HFF-Myc (cell line): ENCODE measurements at places on chromosomes 4 and X.

DNA sequence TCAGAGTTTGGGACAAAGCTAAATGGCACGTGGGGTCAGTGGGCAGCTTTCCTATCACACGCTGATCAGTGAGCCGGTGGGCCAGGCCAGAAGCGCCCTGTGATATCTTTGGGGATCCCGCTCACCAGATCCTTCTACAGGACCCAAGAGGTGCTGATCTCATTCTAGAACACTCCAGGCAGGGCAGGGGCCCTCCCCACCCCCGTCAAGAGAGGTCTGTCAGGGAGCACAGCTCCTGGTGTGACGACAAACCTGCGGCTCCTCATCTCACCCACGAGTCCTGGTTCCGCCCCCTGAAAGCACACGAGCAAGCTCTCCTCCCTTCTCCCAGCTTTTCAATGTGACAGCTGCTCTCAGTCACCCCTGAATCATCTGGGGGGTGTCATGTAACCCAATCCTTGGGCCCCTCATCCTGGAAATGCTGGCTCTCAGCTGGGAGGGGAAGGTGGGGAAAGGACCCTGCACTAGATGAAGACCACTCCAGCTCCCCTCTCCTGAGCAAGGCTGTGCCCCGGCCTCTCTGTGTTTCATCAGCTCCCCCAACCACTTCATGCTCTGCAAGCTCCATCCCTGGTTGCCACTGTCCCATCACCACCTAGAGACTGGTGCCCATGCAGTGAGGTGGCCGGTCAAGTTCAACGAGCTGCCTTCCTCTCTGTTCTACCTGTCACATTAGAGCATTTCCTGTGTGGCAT lies 4.6 kb downstream of the HCFC1 start:
- no peak for DNase-seq

DNA sequence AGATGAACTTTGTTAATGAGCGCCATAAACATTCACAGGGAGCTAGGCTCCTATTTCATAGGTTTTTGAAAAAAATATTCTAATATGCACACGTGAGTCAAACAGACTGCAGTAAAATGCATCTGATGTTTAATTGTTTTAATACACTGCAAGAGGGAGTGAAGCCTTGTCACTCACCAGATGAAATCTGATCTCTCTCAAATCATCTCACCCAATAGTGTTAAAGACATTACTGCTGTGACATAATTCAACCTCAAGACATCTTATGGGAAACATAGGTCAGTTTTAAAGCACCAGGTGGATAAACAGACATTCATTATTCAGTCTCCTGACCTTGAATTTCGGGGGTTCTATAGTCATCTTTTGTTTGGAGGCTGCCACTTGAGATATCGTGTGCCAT lies 148.3 kb downstream of the MAML3 start:
- no peak for DNase-seq

- no peak for DNase-seq
These were observed 41.8 kb upstream of the IL21 start for GRCh38 chr4:122662701-122663100.

DNA sequence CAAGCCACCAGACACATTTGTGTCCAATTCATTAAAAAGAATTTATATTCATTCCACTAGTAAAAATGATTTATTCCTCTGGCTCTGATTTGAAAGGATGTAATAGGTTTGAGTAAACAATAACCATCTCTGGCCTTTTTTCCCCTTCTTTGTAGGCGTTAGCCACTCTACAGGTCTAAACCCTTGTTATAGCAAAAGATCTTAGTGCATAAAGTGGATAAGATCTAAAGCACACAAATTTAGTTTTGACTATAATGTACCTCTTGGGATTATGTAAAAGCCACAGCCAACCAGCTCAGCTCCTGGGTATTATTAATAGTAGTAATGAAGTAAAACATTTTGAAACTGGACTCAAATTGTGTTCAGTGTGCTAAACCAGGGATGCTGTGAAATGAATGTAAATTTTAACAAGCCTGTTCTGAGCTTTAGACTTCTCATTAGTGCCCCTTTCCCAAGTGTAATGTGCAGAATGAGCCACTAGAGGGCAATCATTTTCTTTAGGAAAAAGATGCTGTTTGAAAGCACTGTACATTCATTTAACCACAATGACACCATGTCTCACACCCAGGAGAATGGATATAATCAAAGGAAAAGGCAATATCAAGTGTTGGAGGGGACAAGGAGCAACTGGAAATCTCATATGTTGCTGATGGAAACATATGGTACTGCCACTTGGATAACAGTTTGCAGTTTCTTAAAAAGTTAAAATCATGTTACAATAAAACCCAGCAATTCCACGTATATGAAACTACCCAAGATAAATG lies 69.7 kb downstream of the KLHL8 start:
- peak; percentile 70 for DNase-seq

GRCh38 chr4:51901363-51901762 lies 58.4 kb downstream of the DCUN1D4 start:
- DNase-seq, result no peak

DNA sequence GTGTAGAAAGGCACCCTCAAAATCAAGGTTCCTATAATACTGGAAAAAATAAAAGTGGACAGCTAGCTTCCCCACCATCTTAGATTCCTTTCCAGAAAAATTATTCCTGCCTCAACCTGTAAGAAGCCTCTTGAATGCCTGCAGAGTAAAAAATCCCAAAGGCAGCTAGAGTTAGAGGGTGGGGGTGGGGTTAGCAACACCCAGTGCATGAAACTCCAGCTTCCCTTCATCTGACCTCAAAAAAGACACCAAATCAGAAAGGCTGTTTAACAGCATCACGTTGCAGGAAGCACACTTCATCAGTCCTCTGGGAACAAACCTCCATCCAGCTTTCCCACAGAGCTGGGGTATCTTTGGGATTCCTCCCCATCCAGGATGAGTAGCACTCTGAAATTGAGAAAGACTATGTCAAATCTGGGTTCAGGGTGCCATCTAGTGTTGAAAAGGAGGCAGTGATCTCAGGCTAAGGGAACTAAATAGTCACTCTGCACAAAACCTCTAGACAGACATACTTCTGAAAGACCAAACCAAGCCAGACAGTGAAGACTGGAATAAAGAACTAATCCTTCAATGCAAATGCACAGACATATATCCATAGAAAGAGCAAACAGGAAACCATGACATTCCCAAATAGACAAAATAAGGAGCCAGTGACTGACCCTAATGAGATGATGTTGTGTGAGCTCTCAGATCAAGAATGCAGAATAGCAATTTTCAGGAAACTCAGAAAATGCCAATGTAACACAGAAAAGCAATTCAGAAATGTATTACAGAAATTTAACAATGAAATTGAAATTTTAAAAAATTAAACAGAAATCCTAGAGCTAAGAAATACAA lies 97.9 kb downstream of the ARHGEF9 start:
- DNase-seq, result peak; percentile 25

DNA sequence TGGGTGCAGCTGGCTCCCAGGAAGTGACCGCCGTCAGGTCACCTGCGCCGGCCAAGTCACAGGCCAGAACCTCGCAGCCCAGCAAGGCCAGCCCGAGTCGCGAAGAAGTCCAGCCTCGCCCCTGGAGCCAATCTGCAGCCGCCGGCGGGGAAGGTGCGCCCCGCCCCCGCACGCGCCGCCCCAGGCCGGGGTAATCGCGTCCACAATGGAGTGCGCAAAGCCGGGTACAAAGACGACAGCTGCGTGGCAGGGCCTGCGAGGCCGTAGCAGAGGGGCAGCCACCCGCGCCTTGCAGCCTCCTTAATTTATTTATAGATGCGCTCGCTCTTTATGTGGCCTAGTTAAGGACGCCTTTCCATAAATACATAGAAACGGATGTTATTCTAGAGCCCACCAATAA lies 139.4 kb upstream of the CPEB2 start:
- DNase-seq, result no peak

GRCh38 chr4:3871881-3872833 lies 106.0 kb downstream of the ADRA2C start:
- DNase-seq, result no peak

DNA sequence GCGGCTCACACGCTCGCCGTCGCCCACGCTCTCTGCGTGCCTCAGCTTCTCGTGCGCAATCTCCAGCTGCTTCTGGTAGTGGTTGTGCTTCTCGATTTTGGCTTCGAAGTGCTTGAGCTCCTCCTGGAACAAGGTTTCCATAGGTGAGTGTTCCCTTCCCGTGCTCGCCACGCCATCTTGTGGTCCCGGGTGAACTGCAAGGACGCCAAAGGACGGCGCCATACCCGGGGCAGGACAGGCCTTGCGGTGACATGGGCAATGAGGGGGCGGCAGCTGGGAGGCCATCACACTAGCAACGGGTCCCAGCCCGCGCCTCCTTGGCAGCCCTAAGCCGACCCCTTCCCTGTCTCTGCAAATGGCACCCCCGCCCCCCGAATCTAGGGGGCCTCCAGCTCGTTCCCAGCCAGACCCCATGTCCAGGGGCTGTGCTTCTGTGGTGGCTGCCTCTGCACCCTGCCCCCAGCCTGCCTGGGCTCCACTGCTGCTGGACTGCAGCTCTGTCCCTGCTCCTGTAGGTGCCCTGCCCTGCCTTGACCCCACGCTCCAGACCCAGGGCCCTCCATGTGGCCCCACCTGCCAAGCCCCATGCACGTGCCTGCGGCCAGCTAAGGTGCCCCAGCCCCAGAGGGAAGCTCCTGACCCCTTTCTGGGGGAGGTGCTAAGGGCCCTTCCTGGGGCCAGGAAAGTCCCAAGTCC lies 17.3 kb downstream of the LRPAP1 start:
- DNase-seq, result no peak

DNA sequence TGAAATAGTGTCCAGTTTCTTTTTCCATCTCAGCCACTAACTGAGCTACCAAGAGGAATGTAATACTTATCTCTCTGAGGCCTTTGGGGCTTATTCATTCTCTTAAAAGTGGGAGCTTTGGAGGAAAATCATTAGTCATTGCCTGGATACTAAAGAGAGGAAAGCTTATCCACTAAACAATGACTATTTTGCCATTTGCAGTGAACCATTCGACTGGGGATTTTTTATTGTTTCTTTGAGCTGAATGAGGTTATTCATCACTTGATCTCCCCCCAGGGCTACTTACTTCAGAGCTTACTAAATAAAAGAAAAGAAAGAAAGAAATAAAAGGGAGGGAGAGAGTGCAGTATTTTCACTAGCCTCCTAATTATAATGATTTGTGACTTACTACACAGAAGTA lies 1329.5 kb upstream of the TENM3 start:
- no peak for DNase-seq

DNA sequence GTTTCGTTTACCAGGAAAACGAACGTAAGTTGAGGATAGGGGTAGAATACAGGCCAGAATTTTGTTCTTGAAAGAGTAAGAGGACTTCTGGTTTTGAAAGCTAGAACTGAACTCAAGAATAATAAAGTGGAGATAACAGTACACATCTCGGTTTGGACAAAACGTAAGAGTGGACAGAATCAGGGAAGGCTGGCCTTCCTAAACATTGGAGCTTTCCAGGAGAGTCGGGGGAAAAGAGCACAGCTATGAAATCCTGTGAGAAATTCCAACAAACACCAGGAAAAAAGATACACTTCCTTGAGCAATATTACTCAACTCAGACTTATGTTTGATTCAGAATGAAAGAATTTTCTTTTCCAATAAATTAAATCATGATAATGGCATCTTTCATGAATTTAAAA lies 1.2 kb downstream of the CTSO start:
- DNase-seq, result no peak

GRCh38 chrX:85698921-85699320 lies 319.5 kb upstream of the POF1B start:
- no peak for DNase-seq

GRCh38 chrX:118261151-118261550 lies 84.8 kb upstream of the WDR44 start:
- DNase-seq, result no peak

DNA sequence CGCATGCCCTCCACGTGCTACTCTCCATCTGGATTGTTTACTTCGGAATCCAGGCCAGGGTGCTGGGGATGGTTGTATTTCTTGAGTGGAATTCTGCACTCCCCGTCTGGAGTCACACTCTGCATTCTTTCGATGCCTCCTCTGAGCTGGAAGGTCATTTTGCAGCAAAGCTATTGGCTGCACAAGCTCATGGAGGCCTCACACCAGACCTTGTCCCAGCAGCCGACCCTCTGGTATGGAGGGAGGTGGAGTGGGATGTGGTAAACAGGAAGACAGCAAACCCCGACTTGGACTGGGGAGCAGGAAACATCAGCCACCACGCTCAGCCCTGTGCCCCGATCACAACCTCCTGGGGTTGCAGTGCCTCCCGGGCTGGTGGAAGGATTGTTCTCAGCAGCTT lies 225.3 kb upstream of the LNX1 start:
- DNase-seq, result no peak

DNA sequence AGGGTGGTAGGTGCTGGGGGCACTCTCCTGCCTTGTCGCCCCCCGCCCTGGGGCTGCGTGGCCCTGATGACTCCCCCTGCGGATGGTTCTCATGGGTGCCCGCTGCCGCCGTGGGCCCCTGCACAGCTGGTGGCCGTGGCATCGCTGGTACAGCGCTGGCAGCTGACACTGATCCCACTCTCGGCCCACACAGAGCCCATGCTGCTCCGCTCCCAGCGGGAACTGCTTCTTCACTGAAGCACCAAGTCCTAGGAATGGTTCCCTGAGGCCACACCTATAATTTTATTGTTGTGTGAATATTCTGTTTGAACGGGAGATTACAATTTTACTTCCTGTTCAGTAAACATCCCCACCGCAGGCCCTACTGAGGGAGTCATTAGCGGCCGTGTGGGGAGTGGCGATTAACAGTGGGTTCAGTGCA lies 138.6 kb upstream of the NKX1-1 start:
- no peak for DNase-seq

DNA sequence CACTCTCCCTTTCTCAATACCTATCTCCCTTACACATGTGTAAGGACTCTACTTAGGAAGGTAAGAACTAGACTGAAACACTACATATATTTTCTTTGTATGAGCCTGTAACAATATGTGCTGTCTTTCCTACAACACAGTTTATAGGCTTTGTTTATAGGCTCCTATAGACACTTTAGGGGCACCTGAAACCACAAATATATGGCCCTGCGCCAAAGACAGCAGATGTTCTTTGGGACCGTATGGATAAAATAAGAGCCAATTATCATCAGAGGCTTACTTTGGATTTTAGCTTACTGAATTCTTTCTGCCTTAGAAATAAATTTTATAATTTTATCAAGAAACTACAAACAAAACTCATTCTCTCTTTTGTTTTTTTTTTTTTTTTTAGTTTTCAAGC lies 16.6 kb upstream of the CXCL3 start:
- DNase-seq, result no peak

DNA sequence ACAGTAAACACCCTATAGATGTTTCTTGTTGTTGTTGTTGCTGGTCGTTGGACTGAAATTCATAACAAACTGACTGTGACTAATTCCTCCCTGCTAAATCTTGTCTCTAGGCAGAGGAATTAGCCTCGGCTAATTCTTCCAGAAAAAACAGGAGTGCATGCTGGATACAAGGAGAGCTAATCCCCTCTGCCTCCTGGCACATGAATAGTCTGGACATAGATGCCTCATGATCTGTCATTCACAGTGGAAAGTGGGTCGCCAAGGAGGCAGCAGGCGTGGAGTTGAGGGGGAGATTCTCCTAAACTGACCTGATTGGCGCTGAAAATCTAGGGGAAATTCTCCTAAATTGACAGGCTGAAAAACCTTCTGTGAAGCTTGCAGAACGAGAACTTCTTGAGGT lies 220.1 kb downstream of the DCTD start:
- DNase-seq, result no peak
